ENCODE measurements at places on chromosomes 1 and 21.

DNA sequence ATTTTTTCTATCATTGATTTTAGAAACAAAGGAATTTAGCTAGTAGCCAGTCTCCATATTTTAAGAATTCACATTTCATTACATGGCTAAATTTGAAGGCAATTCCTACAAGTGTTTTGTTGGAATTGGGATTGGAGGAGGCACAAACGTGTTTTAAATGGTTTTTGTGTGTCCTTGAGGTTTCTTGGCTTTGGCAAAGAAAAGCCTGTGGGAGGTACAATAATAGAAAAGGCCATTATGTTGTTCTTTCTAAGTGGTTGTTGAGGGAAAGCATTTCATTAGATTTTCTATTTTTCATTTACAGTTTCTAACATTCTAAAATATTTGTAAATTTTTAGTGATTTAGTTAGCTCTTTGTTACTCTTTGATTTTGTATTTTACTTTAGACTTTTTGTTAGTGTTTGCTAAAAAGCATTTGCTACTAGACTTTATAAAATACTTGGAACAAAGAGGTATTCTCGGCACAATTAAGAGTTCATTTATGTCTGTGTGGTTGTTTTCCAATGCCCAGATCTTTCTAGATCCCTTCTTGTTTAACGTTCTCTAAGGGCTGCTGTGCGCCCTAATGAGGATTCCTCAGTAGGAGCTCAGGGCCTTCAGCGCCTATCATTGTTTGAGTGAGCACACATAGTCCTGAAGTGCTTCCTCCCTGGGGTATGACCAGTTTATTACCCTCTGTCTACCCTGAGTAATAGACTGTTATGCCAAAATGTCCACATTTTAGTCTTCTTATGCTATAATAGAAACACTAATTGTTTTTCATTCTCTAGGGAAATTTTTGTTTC is 70.0 kb upstream of the KIAA1614 start:
- DNase-seq = no peak

- DNase-seq = peak; percentile 8
Measured at GRCh38 chr1:6208723-6209660, 3.1 kb downstream of the RNF207 start.

DNA sequence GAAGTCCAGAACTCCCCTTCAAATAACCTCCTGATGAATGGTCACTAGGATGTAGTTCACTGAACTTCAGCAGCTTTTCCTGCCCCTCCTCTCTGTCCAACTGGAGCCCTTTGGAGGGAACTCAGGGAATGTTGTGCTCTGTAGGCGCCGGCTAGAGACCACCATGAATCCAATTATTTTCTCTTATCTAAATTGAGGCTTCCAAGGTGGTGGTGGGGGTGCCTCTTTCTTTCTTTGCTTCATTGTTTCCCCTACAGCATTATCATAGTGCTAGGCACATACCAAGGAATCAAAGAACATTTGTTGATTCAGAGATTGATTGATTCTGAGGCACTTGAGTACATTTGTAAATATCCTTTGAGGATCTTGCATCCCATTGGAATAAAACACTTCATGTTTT is 426.6 kb upstream of the PLXNA2 start:
- no peak for DNase-seq

- no peak for DNase-seq
Measured at GRCh38 chr1:1398677-1399186, 403 bp downstream of the CCNL2 start.

DNA sequence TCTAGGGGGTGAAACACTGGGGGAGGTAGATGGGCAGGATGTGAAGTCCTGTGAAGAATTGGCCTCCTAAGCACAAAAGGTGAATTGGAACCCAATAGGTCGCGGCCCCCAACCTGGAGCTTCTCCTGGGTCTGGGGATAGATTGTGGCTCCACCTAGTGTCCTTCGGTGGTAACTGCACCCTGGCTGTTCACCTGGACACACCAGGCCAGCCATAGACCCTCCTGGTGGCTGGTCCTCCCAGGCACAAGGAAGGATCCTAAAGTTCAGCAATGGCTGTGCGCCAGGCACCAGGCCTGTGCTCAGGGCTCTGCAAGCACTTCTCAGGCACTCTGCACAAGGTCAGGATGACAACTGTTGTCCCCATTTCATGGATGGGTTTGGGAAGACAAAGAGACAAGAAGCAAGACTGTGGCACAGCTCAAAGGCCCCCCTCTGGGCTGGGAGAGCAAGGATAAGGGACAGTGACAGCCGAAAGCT is 13.5 kb downstream of the ESPN start:
- peak; percentile 75 for DNase-seq

DNA sequence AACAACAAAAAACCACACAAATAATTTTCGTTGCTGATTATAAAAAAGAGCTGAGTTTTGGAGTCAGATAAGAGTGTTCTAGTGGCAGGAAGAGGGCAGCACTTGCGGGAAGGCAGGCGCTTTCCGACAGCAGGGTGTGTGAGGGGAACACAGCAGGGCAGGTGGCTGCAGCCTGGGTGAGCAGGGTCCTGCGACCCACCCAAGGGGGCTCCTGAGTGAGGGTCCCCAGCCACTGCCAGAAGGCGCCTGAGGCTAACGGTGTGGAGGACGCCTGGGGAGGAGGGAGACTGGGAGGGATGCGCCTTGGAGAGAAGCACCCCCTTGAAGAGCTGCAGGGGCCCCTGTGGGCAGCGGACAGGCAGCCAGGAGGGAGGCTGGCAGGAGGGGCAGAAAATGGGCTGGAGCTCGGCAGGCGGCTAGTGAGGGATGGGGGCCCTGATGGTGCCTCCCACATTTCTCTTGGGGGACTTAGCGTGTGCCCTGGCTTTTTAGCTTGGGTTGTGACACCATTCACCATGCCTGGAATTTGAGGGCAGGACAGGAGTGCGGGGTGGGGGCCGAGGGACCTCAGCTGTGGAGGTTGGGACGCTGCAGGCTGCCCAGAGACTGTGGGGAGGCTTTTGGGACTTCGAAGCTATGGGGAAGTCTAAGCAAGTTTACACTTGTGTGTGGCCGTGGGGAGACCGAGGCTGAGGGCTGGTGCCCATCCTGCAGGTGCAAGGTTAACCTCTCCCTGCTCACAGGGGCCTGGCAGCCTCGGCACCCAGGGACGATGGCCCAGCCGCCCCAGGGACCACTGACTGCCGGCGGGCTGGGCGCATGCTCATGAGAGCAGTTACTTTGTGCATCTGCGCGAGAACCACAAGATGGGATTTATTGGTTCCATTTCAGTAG is 111.4 kb downstream of the SIK1 start:
- DNase-seq = no peak

- DNase-seq = no peak
Measured at GRCh38 chr1:12553963-12554362, 64.0 kb downstream of the DHRS3 start.

DNA sequence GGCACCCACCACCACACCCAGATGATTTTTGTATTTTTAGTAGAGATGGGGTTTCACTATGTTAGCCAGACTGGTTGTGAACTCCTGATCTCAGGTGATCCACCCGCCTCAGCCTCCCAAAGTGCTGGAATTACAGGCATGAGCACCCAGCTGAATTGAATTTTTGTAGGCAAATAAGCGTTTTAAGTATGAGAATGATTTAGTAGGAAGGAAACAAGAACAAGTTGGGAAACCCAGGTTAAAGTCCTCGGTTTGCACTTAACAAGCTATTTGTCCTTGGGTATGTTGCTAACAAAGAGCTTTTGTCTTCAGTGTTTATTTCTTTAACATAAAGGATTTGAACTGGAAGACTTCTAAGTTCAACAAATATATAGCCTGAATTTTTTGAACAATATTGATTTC is 23.9 kb downstream of the BTF3L4 start:
- DNase-seq = no peak

GRCh38 chr1:231743966-231744365 is 117.4 kb downstream of the DISC1 start:
- DNase-seq = no peak

- no peak for DNase-seq
Measured at GRCh38 chr1:7432900-7433380, 338.2 kb upstream of the VAMP3 start.

DNA sequence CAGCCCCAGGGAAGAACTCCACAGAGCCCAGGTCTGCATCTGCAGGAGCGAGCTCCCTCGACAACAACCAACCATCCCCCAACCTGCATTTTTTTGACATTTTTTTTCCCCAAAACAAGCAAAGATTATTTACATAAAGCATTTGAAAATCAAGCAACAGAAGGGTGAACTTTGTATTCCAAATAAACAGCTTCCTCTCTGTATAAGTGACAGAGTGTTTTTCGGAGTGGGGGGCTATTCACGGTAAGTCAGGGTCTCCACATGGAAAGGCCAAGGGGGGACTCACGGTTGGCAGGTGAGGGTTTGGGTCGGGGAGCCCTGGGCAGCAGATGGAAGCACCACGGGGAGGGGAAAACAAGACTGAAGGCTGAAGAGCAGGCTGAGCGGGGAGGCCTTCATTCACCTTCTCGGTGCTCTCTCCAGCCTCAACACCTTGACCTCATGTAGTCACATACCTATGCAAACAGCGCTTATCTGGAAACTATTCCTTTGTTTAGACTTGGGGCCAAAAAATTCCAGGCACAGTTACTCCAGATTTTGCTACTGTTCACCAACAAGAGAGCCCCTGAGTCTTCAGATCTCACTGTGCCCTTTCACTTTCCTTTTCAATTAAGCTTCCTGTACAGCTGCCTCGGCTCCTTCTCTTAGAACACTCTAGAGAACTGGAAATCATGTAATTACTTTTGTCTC is 27.6 kb downstream of the C2CD2 start:
- DNase-seq = peak; percentile 69

GRCh38 chr1:3690282-3691065 is 38.2 kb downstream of the TP73 start:
- DNase-seq = no peak

DNA sequence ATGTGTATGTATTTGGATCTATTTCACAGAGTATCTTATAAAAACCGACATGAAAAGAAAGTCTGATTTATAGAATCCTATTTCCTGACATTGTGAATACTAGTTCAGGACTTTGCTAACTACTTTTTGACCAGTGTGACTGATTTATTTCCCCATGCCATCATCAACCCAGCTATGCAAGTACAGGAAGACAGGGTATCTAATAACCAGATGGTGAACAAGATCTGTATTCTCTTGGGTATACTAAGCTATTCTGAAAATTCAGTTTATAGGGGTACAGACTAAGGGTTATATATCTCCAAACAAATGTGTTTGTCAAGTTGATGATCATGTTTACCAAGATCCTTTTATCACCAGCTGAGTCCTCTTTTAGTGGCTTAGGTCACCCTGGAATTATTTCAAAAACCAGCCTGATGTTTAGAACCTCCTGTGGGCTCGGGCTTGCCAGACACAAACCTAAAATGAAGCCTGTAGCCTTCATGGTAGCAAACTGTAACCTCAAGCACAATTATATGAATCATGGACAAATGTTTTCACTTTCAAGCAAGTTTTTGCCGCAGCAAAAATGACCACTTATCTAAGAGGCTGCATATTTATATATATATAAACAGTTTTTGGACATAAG is 185.1 kb downstream of the FGGY start:
- DNase-seq = no peak

- DNase-seq = no peak
Measured at GRCh38 chr1:229318056-229318455, 24.8 kb downstream of the CCSAP start.

GRCh38 chr1:177884479-177885021 is 85.3 kb downstream of the SEC16B start:
- no peak for DNase-seq

DNA sequence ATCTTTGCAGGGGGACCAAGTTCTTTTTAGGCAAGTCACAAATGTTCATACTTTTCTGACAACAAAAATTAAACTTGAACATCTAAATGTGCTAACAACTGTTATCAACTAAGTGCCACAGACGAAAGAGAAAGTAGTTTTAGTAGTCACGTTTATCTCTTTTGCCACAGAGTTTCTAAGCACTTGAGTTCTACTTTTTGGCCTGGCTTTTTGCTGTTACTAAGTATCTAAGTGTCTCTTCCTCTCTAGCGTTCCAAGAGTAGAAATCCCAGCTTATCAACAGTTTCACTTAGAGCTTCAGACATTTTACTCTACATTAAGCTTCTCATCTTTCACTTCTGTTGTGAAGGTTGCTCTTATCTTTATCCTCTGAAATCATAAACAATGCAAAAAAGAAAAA is 34.2 kb downstream of the GATAD2B start:
- no peak for DNase-seq

DNA sequence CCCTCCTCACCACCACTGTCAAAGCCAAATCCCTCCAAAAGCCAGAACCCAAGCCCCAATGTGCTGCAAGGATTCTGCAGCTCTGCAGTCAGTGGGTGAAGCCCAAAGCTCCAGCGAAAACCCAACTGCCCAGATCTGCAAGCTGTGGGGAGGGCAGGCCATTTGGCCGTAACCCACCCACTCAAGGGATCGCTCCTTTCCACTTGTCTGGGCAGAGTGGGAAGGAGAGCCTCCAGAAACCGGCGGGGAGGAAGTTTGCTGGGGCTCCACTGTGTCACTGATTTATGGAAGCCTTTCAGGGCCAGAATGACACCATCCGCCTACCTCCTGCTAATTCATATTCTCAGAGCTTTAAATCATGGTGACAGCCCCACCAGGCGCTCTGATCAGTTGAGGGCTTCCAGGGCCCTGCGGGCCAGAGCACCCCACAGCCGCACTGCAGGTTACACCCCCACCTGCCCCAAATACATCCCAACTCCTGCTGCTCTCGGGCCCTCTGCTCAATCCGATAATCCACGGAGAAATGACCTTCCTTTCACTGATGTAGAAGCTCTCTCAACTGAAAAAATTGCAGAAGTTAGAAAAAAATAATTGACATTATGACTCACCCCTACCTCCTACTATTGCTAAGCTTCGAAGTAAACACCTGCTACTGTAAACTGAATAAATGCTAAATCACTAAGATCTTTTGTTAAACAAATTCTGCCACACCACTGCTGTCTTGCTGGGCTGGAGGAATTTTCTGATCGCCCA is 40.6 kb upstream of the RAB4A start:
- DNase-seq = no peak

DNA sequence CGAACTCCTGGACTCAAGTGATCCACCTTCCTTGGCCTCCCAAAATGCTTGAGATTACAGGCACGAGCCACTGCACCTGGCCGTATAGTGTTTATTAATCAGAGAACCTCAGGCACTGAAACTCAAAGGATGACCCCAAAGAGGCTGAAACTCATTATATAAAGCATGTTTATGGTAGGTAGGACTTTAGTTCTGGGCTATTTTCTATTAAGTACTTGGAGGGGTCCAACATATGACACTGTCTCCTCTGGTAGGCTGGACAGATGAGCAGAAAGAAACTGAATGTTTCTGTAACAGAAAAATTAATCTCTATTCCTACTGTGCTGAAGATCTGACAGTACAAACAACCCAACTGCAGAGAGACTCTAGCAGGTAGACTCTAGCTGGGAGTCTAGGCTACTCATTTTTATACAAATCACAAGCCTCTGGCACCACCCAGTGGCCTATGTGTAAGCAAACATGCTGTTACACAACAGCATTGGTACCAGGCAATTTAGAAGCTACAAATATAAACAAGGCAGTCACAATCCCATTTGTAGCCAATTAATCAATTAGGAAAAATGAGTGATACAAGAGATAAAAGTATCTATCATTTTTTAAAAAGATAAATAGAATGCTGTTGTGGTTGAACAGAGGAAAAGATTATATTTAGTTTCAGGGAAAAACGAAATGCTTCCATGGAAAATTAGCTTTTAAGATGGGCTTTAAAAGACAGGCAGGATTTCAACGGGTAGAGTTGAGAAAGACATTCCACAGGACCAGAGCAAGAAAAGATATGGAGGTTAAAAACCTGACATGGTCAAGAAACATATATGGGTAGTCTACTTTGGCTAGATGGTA is 10.4 kb downstream of the DCAF8 start:
- DNase-seq = peak; percentile 51

GRCh38 chr1:53919675-53920066 is 25.7 kb downstream of the DIO1 start:
- no peak for DNase-seq
